ENCODE measurements at places on chromosomes 4 and X.

GRCh38 chrX:133958997-133959688 lies 26.3 kb downstream of the GPC3 start:
- DNase-seq: no peak

GRCh38 chr4:65600656-65601055 lies 69.6 kb downstream of the EPHA5 start:
- DNase-seq: no peak

DNA sequence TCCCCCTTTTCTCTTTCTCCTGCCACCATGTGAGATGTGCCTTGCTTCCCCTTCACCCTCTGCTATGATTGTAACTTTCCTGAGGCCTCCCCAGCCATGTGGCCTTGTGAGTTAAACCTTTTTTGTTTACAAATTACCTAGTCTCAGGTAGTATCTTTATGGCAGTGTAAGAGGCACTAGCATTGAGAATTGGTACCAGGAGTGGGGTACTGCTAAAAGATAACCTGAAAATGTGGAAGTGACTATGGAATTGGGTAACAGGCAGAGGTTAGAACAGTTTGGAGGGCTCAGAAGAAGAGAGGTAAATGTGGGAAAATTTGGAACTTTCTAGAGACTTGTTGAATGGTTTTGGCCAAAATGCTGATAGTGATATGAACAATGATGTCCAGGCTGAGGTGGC lies 182.0 kb downstream of the CHM start:
- DNase-seq: no peak

DNA sequence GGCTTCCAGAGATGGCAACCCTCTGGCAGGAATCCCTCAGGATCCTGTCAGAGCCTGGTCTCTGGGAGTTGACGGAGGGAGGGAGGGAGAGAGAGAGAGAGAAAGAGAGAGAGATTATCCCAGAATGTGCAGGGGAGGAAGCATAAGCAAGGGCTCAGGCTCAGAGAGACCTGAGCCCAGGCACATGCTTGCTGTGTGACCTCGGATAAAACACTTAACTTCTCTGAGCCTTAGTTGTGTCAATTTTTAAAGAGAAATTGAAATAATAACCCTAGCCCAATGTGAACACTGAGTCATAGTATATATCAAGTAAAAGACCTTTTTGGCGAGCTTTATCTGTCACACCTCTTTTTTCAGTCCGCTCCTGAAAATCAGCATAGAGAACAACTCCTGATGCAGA lies 473 bp upstream of the USP51 start:
- no peak for DNase-seq

GRCh38 chrX:119648421-119648775 lies 42.2 kb upstream of the NKRF start:
- DNase-seq: no peak

DNA sequence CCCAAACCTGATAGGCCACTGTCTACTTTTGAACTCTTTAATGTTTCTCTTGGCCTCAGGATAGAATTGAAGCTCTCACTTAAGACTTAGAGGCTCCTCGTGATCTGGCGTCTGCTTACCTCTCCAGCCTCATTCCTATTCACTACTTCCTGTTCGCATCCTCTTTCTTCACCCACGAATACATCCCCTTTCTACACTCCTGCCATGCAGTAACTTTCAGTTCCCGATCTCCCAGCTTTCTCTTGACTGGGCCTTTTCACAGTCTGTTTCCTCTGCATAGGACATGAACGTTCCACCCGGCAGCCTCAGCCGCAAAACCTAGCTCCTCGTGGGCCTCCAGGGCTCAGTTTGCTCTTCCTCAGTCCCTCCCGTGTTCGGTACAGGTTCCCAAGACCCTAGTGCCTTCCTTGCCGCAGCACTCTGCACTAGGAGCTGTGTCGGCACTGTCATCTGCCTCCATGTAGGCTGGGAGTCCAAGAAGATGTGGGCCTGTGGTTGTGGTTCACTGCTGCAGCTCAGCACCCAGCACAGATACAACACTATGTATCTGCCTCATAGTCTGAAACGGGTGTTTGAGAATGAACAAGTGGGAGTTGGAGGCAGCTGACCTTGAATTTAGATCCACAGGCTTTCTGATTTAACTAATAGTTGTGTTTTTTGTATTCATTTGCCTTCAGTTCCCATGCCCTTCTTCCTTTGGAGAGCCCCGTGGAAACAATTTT lies 15.8 kb downstream of the RPL39 start:
- DNase-seq: no peak

- DNase-seq: no peak
These were observed 117.1 kb upstream of the BMP3 start for GRCh38 chr4:80913381-80913780.

GRCh38 chrX:71534773-71535544 lies 2.1 kb downstream of the OGT start:
- peak; percentile 23 for DNase-seq

DNA sequence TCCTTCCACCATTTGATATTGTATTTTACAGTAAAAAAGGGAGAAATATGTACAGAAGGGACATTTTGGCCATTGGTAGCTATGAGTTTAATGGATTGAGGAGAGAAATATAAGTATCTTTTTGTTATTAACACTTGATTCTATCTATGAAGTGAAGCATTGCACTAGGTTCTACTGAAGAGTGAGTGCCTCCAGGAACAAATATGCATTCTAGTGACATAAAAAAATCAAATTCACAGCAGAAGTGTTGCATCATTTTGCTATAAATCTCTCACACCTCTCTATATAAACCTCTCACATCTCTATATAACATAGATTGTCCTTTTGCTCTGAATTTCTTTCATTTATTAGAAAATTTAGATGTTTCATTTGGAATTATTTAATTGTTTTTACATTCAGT lies 425 bp downstream of the SYTL5 start:
- no peak for DNase-seq

- DNase-seq: peak; percentile 23
These were observed 105.2 kb upstream of the HPGD start for GRCh38 chr4:174627473-174627872.

GRCh38 chr4:25234390-25235370 lies 847 bp downstream of the PI4K2B start:
- peak; percentile 87 for DNase-seq

- DNase-seq: no peak
These were observed 80.5 kb upstream of the LNX1 start for GRCh38 chr4:53671757-53672156.

DNA sequence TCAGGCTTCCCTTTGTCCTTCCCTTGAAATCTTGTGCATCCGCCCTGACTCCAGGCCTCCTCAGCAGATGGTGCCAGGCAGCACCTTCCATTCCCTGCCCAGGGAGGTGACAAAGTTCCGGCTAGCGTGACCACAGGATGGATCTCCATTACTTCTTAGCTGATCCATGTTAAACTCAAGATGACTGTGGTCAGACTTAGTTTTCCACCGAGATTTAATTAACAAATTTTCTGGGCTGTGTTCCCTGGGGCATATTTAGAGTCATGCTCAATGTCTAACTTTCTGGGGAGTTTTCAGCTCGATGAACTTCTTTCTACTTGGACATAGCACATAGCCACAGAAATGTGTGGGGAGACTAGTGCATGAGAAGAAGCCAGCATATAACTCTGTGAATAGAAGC lies 215.1 kb upstream of the SFRP2 start:
- DNase-seq: no peak

GRCh38 chr4:34731070-34731469 lies 1513.2 kb downstream of the ARAP2 start:
- peak; percentile 40 for DNase-seq

- no peak for DNase-seq
These were observed 193.1 kb upstream of the PITX2 start for GRCh38 chr4:110815950-110816349.

DNA sequence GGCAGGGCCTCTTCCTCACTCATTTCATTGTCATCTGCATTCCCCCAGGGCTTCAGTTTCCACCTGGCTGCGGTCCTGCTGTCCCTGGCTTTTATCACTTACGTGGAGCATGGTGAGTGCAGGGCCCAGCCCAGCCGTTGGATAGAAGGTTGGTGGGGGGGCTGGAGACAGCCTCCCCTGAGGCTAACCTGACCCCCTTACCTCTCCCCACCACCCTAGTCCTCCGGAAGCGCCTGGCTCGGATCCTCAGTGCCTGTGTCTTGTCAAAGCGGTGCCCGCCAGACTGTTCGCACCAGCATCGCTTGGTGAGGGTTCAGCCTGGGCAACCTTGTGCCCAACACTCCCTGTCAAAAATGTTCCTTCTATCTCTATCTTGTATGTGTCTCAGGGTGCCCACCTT lies 5.8 kb upstream of the EBP start:
- no peak for DNase-seq

DNA sequence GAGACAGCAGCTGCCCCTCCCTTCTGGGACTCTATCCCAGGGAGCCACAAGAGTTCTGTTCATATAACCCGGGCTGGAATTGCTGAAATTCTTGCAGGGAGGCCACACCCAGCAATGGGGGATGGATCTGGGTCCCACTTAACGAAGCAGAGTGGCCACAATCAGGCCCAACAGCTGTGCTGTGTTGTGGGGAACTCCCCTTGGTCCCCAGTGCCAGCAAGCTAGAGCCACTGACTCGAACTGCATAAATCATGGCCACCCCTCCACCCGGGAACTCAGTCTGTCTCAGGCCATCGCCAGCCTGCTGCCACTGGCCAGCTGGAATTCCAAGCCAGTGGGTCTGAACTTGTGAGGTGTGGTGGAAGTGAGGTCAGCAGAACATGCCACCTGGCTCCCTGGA lies 111.1 kb downstream of the KLF8 start:
- no peak for DNase-seq

- DNase-seq: no peak
These were observed 628.9 kb downstream of the TLL1 start for GRCh38 chr4:166501941-166502382.

- no peak for DNase-seq
These were observed 358.2 kb upstream of the CLNK start for GRCh38 chr4:11042760-11043159.
